ENCODE measurements at places on chromosomes 3 and 15. TPM values are rescaled to one million over a fixed set of nuclear protein-coding genes. Genes with fewer than 3 reads are reported as not detected.

DNA sequence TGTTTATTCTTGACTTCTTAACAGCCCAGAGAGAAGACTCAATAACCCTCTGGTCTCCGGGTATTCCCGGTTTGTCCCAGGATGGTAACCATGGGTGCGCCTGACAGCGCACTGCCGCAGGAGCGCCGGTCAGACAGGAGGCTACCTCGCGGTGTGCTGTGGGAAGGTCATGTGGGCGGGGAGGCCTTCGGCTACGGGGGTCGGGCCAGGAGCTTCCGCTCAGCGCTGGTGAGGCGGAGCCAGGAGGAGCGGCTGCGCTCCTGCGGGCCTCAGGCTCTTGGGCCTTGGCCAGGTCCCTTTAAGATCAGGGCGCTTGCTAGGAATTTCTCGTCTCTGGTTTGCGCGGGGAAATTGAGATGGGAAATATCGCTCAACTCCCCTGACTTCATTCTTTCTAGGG lies 182.3 kb upstream of the NDN start:
- DNase-seq: no peak

DNA sequence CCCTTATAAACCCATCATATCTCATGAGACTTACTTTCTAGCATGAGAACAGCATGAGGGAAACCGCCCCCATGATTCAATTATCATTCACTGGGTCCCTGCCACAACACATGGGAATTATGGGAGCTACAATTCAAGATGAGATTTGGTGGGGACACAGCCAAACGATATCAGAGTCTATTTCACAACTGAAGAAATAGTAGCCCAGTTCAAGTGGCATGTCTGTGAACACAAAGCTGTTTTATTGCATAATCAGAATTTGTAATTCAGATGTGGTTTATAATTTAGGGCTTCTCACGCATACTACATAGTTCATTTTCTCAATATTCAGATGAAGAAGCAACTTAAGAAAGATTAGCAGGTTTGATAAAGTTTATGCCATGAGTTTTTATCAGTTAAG lies 1188.0 kb upstream of the ALCAM start:
- no peak for DNase-seq

- no peak for DNase-seq
Measured at GRCh38 chr3:23219117-23219516, 16.0 kb downstream of the UBE2E2 start.

DNA sequence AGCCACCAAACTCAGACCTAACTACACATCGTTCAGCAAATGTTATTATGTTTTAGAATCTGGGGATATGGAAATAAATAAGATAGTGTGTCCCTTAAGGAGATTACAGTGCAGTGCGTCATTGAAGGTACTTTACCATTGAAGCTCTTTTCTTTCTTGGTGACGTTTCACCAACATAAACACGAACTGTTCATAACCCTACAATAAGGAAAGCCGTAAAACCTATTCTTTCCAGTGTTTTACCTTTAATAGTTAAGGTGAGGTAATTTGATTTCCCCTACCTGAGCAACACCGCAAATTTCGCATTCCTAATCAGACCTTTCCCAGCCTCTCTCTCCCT lies 826 bp downstream of the CCDC66 start:
- DNase-seq: no peak

GRCh38 chr3:180059356-180059755 lies 22.6 kb upstream of the PEX5L start:
- no peak for DNase-seq

GRCh38 chr3:86969500-86970189 lies 21.3 kb downstream of the VGLL3 start:
- no peak for DNase-seq

DNA sequence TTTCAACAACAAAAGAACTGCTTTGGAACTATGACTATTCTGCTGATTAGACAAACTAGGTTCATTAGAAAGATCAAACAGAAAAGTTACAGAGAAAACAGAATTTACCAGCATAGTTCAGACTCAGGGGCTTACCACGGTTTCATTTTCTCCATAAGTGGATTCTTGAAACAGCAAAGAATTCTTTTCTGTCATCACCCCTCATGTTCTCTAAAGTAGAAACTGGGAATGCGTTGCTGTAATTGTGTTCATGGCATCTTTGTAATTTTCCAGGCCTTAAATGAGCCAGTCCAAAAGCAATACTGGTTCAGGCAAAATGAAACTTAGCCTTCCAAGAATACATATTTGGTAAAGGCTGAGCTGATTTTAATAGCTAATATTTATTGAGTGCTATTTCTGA lies 287.8 kb downstream of the CHL1 start:
- no peak for DNase-seq

NCEH1 gene
- 4.9 TPM for total RNA-seq

DNA sequence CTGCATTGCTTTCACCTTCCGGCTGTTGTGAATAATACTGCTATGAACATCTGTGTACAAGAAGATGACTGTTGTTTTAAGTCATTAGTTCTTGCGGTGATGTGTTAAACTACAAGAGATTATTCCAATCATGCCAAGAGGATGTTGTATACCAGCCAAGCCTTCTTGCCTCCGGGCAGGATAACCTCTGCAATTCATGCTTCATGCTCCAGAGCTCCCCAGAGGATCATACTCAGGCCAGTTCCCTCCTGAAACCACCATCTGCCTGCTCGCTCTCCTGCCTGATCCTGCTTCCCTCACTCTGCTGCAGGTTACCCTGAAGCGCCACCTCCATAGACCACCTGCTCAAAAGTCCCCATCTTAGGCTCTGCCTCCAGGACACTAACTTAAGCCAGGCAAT lies 187.1 kb upstream of the PROK2 start:
- DNase-seq: no peak

DNA sequence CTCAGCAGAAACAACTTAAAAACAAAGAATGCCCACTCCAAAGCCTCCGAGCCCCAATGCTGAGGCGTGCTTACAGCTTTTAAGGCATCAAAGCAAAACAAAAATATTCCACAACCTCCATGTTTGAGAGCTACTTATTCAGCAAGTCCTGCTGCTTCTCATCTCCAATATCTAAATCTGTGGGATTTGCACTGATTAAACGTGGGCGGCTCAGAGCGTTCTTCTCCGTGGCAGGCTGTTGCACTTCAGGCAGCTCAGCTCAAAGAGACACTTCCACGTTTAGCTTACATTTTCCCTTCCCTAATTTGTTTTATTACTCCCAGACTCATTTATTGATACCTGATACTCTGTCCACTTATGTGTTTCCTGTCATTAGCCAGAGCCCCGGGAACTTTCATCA lies 282.6 kb upstream of the MCTP2 start:
- no peak for DNase-seq

GRCh38 chr3:64634417-64634816 lies 53.4 kb downstream of the ADAMTS9 start:
- no peak for DNase-seq

RNF168 gene
- 26.9 TPM for total RNA-seq

RFTN1 gene
- 11.0 TPM for total RNA-seq

DNA sequence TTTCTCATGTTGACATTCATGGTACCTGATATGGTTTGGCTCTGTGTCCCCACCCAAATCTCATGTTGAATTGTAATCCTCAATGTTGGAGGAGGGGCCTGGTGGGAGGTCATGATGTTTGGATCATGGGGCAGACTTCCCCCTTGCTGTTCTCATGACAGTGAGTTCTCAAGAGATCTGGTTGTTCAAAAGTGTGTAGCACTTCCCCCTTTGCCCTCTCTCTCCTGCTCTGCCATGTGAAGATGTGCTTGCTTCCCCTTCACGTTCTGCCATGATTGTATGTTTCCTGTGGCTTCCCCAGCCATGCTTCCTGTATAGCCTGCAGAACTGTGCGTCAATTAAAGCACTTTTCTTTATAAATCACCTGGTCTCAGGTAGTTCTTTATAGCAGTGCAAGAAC lies 3.3 kb upstream of the UBL7 start:
- no peak for DNase-seq

ALAS1 gene
- 51.4 TPM for total RNA-seq

DNA sequence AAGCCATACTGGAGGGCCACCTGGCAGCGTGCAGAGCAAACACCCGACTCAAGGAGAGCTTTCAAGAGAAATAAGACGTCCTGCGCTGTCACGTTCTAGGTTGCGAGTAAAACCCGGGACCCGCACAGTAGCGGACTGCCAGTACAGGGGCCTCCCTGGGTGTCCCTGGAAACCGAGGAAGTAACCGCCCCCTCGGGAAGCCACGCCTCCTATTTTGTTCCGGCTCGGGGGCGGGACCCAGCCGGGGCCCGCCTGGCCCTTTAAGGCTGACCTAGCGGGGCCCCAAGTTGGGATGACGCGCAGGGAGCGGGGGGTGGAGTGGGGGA lies 218 bp upstream of the MAPKAPK3 start:
- peak; percentile 94 for DNase-seq

SLC24A5 gene
- 0.41 TPM for total RNA-seq

CLDN16 gene
- 1.6 TPM for total RNA-seq

DNA sequence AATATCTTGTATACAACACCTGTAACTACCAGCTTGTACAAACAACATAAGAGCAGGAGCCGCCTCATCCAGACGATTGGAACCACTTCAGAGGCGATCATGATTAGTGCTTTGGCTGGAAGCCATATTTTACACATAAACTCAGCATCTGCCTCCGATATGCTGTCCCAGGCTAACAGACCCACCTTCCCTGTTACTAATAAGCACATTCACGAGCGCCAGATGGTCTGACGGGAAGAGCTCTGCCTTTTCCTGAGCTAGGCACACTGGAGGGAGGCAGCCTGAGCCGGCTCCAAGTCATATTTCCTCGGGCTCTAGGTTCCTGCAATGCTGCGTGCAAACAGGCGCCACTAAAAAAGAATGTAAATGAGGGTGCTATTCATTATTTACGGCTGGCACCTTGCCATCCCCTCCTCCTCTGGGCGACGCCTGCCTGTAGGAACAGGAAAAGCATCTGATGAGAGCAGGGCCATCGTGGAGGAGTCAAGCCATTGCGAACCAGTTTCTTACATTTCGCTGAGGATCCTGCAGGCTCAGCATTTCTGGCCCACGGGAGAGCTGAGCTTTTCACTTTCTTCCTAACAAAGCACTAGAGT lies 98.2 kb downstream of the ANXA2 start:
- peak; percentile 28 for DNase-seq

GABRB3 gene
- 114 TPM for total RNA-seq

GRCh38 chr3:67685499-67685898 lies 31.1 kb upstream of the SUCLG2 start:
- DNase-seq: no peak

- DNase-seq: no peak
Measured at GRCh38 chr3:137724240-137724639, 39.9 kb upstream of the SOX14 start.

DNA sequence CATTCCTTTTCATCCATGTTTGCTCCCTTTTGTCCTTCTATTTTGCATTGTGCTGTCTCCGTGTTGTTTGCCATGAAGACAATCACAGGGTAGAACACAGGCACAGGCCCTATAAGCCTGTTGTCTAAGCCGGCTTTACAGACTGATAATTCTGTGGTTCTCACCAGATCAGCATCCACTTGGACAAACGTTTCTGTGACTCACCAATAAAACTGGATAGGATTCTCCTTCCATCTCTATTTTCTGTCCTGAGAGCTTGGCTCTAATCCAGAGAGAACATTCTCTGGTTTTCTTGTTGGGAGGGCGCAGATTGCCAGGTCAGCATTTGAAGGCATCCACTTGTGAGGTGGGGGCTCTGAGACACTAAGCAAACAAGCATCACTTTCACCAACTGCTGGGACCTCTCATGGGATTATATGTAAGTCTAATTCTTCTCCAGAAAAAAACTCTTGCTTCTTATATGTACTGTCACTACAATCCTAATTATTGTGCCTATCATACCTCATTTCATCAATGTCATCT lies 101.6 kb downstream of the ERC2 start:
- no peak for DNase-seq

PLA2G4F gene
- total RNA-seq: not detected

- no peak for DNase-seq
Measured at GRCh38 chr15:58870451-58870850, 63.0 kb downstream of the SLTM start.

DNA sequence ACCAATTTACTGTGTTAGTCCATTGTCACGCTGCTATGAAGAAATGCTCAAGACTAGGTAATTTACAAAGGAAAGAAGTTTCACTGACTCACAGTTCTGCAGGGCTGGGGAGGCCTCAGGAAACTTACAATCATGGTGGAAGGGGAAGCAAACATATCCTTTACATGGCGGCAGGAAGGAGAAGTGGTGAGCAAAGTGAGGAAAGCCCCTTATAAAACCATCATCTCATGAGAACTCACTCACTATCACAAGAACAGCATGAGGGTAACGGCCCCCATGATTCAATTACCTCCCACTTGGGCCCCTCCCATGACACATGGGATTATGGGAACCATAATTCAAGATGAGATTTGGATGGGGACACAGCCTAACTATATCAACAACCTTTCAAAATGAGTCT lies 20.2 kb downstream of the USF3 start:
- DNase-seq: no peak

ZNF501 gene
- total RNA-seq: 25.7 TPM

DNA sequence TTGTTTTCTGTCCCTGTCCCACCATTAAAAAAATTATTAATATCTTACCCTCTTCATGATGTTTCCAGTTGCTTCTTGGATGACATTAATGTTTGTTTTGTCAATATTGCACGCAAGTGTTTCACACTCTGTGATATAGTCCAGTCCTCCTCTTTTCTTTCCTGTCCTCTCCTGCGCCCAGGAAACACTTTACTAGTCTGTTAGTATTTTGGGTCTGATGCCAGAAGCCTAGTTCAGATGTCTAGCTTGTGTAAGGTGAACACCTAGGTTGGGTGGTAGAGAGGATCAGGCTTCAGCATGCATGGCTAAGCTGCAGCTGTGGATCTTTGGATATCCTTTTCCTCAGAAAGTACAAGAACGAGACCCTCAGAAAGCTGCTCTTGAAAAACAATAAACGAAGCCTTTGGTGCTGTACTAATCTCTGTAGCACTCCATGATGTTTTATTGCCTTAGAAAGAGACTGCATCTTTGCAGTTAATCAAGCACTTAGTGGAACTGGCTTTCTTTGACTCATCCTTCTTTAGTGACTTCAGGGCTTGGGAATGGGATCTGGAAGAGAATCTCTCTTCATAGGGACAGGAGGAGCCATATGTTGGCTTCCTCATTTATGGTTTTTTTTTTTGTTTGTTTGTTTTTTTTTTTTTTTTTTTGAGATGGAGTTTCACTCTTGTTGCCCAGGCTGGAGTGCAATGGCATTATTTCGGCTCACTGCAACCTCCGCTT lies 253.4 kb downstream of the LPP start:
- no peak for DNase-seq

- DNase-seq: peak; percentile 80
Measured at GRCh38 chr3:48400824-48401433, 28.9 kb downstream of the FBXW12 start.

- DNase-seq: no peak
Measured at GRCh38 chr15:50828610-50829206, 63.2 kb upstream of the SPPL2A start.

DNA sequence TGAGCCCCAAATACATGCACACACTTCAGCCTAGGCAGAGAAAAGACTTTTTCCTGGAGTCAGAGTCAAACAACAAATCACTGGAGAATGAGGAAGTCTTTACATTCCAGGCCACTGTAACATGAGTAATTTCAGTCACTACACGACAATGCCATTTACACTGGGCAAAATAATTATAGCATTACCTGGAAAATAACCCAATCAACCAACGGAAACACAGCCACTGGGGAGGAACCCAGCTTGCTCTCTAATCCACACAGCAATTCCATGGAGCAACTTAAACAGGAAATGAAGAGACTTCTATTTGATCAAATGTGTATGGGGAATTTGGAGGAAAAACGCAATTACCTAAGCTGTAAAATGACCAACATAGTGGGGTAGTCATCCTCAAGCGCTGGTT lies 15.2 kb downstream of the FSTL1 start:
- DNase-seq: no peak

All from frontal cortex (tissue), 4 donors.